ENCODE measurements at places on chromosomes 6 and 20.

DNA sequence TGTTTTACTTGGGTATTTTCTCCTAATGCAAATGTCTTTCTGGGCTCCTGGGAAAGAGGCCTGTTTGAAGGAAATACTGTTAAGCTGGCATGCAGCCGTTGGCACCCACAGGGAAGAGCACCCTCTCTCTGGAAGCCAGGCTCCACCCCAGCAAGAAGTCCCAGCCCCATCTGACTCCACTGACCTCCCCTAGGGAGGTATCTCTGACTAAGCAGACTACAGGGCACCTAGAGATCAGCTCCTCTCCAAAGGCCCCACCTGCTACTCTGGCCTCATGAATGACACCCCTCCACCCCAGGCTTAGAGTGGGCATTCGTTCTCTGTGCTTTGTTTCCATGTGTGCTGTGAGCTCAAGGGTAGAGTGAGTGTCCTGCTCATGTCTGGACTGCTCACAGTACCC lies 6.4 kb upstream of the MDGA1 start:
- DNase-seq, result no peak

DNA sequence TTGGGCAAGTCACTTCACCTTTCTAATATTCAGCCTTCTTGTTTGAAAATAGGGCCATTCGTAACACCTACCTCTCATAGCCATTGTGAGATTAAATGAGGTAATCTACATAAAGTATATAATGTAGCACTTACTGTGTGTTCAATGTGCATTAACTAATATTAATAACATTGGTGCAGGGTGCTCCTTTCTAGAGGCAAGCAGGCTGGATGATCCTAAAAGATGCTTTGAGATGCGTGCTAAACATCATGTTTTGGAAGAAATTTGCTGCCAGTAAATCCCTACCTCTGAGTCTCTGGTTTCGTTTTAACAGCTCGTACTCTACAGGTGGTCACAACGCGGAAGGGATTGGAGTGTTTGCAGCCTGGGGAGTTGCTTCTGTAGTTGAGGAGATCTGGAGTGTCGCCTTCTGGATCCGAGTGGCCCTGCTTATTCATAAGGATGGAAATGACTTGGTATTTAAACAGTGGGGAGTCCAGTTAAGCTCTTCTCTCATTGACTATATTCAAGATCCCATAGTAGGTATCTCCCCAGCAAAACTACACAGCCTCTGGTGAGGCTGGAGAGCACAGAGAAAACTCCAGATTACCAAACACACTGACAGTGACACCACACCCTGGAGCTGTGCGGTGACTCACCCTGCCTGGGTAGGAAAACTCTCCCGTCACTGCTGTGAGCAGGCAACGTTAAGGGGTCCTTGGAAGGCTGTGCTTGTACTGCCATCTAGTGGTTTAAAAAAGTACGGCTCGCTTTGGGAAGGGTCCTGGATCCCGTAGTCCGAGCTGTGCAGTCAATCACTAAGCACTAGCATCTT lies 107.9 kb downstream of the MAP3K7 start:
- peak; percentile 89 for DNase-seq

DNA sequence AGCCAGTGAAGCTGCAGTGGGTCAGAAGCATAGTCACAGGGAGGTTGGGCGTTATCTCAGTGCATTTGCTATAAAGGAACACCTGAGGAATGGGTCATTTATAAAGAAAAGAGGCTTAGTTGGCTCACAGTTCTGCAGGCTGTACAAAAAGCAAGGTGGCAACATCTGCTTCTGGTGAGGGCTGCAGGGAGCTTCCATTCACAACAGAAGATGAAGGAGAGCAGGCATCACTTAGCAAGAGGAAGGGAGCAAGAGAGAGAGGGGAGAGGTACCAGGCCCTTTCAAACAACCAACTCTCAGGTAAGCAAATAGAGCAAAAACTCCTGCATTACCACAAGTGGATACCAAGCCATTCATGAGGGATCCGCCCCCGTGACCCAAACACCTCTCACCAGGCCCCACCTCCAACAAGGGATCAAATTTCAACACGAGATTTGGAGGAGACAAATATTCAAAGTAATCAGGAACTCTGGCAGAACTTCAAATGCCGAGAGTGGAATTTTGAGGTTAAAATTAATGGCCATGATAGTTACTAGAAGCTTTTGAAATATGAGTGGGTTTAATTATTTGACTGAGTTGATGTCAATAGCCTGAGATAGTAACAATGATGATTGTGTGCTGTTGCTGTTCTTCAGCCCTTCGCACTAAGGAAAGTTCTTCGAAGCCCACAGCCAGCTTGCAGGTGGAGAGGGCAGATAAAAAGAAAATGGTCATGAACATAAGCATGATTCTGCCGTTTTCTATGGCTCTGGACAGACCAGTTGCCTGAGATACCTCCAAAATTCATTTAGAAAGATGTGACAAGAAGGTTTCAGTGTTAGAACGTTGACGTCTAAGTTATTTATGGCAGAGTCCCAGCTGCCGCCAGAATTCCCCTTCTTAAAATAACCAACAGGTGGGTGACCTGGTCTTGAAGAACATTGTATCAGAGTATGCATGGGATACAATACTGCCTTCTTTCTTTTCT lies 55.3 kb upstream of the ADTRP start:
- DNase-seq, result no peak

DNA sequence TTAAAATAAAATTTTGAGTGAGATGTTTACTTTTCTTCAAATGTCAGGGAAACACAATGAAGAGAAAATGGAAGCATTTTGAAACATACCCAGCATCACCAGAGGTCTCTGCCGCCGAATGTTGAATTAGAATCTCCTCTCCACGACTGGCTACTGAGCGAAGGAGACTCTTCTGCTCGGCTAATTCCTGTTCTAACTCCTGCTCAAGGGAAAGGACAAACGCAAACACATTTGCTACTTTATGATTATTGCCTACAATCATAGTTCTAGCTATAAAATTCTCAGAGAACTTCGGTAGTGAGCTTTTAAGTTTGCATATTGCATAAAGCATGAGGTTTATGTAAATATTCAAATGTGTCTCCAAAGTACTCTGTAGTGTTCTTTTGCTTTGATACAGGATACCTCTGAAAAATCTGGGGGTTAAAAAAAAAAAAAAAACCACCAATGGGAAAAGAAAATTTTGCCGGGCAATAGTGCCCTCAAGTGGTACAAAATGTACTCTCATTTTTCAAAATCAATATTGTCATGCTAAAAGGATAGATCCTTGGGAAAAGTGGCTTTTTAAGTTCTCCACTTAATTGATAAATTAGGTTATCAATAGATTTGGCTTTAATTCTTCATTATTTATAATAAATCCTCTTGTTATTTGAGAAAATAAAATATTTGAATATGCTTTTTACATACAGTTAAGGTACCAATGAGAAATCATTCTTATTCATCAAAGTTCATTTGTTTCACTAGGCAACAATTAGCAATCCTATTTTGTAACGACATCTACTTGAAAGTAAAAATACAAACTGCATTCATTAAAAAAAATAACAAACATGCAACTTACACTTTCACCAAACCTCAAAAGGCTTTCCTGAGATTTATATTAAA lies 369.0 kb downstream of the SYNE1 start:
- DNase-seq, result peak; percentile 13

GRCh38 chr6:6890400-6890858 lies 217.3 kb upstream of the RREB1 start:
- DNase-seq, result no peak

GRCh38 chr6:170198298-170198697 lies 92.6 kb downstream of the DLL1 start:
- no peak for DNase-seq

- DNase-seq, result peak; percentile 49
Measured at GRCh38 chr6:57021086-57021720, 25.3 kb upstream of the KIAA1586 start.

DNA sequence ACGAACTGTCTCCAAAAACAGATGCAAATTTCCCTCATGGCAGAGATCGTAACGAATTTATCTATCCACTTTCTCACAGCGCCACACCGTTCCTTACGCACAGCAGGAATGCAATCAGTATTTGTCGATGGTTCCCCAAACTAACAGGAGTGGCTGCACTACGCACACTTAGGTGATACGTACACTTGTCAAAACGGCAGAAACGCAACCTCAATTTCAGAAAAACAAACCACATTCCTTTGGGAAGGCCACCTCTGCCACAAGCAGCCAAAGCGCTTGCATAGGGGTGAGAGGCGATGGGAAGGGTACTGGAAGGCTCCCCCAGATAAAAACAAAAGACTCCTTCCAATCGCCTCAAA lies 638 bp downstream of the MDN1 start:
- peak; percentile 30 for DNase-seq

DNA sequence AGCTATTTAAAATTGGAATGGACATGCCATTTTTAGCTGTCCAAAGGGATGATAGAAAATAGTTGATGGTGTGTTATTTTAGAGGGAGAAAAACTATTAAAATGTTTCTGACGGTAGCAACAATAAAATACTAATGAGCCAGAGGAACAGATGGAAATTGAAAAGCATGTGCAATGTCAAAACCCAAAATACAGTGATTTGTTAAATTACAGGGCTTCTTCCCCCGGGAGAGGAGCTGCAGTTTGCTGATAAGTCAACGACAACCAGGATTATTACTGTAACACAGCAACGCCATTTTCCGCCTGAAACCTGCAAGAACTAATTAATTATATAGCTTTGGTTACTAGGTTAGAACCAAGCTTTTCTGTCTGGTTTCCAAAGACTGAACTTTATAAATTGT lies 179.6 kb upstream of the SPTLC3 start:
- no peak for DNase-seq

DNA sequence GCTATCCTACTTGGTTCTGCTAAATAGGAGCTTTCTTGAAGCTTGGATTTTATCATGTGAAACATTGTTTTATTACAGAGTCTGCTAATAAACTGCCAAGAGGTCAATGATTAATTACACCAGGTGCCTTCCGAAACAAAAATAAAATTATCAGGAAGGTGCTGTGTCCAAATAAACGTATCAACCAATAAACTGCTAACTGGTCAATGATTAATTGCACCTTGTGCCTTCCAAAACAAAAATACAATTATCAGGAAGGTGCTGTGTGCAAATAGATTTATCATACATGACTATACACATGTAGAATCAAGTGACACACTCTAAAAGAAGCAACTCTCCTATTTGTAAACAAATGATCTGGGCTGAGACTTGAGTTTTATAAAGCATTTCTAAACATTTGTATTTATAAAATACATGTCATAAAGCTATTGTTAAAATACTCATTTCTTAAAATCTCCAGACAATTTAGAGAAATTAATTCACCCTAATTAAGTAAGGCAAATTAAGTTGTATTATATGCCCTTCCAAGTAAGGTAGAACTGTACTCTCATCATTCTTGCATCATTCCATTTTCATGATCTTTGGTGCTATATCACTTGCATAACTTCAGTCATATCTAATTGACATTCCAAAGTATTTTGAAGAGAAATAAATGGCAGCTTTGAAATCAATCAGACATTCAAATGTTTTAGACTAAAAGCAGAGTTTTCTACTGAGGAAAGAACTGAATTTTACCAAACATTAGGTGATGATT lies 26.8 kb downstream of the SPTLC3 start:
- no peak for DNase-seq

- DNase-seq, result peak; percentile 62
Measured at GRCh38 chr20:51958099-51959065, 156.1 kb upstream of the SALL4 start.

DNA sequence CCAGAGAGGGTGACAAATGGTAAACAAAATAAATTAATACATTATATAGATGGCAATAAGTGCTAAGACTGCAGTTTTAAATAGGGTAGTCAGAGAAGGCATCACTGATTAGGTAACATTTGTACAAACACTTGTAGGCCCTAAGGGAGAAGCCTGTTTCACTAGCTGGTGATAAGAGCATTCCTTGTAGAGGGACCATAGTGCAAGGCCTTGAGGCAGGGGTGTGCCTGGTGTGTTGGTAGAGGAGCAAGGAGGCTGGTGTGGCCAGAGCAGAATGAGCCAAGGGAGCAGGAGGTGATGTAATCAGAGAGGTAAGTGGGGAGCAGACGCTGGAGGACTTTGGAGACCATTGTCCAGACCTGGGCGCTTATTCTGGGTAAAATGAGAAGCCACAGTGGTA lies 70.7 kb downstream of the ANKRD6 start:
- no peak for DNase-seq

DNA sequence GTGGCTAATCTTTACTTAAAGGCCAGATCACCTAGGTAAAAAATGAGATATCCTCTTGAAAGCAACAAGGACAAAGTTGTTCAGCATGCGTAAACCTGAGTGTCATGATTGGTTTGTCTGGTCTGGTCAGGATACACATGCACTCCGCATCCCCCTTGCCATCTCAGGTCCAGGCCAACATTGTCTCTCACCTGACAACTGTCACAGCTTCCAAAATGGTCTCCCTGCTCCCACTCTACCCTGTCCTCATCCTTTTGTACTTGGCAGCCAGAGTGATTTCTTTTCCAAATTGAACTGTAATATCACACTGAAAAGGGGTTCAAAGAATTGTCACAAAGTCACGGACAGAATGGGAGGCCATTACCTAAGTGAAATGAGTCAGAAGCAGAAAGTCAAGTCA lies 21.1 kb upstream of the APCDD1L start:
- DNase-seq, result no peak

- DNase-seq, result no peak
Measured at GRCh38 chr6:166437661-166438060, 54.9 kb upstream of the MPC1 start.

DNA sequence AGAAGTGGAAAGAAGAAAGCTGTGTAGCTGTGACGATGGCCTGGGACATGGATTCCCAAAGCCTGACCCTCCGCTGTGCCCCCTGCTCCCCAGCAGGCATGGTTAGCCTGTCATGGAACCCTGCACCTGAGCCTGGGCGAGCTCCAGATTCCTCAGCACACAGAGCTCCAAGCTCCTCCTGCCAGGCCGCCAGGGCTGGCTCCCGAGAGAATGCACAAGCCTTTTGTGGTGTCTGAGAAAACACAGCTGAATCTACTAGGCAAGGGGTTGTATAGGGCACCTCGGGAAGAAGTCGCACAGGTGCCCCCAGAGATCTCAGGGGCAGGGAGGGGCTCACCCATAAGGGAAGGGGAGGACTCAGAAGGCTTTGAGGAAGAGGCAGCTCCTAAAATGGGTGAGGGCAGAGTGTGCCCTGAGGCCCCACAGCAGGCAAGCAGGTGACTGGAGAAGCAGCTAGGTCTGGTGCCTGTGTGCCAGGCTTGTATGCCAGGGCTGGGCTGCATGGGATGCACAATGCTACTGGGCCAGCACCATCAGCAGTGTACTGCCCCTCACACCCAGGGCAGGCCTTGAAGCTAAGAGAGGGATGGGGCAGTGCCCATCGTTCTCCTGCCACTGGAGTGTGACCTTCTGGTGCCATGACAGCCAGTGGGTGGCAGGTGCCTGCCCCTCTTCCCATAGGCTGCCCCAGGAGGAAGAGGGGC lies 64.3 kb upstream of the CD93 start:
- DNase-seq, result no peak

DNA sequence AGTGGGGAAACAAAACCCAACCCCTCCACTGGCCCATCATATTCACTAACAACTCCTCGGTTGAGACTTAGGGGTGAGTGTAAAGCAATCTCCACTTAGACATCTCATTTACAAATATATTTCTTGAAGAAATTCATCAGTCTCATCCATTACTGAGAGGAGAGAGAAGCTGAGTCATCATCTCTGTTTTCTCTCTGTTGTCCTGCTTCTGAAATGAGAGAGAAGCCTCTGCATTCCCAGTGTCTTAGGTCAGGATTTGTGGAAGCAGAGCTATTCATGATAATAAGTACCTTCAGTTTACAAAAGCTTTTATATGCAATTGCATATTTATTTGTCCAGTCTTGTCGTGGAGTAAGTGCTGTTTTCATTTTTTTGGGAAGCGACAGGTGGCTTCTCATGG lies 879 bp downstream of the MEP1A start:
- no peak for DNase-seq
